ENCODE measurements at places on chromosomes 11 and 22.

DNA sequence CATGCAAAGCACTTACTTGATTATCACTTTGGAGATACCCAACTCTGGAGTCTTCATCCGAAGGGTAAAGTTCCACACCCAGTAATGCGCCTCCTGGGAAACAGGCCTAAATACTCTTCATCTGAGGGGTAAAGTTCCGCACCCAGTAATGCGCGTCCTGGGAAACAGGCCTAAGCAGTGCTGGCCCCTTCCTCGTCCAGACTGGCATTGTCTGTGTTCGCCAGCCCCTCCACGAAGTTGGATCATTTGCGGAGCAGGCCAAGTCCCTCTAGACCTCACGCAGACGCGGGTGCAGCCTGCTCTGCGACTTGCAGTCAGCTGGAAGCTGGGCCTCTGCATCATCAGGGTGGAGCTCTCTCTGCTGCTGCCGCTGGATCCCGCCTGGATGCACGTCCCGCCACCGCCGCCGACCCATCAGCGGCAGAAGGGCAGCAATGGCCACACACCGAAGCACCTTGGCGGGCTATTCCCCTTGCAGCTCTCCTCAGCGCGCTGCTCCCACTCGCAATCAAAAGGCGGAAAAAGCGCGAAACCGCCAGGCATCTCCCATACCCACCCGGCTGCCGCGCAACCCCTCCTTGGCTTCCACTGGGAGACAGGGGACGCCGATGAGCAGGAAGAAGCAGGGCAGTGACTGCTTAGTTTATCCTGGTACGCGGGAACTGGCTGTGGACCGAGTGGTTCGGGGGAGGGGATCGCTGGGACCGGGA is 34.1 kb upstream of the GLYATL1 start:
- no peak for DNase-seq

DNA sequence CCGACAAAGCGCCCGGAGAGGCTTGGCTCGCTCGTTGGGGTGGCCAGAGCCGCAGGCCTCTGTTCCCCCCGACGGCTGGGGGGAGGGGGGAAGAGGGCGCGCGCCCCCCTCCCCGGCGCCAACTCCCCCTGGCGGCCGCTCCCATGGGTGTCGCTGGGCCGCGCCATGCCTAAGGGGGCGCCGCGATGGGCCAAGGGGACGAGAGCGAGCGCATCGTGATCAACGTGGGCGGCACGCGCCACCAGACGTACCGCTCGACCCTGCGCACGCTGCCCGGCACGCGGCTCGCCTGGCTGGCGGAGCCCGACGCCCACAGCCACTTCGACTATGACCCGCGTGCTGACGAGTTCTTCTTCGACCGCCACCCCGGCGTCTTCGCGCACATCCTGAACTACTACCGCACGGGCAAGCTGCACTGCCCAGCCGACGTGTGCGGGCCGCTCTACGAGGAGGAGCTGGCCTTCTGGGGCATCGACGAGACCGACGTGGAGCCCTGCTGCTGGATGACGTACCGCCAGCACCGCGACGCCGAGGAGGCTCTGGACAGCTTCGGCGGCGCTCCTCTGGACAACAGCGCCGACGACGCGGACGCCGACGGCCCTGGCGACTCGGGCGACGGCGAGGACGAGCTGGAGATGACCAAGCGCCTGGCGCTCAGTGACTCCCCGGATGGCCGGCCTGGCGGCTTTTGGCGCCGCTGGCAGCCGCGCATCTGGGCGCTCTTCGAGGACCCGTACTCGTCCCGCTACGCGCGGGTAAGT is 1.4 kb downstream of the KCNC1 start:
- DNase-seq: no peak

GRCh38 chr11:92758241-92758780 is 211.1 kb upstream of the MTNR1B start:
- no peak for DNase-seq

- no peak for DNase-seq
These were observed 86.2 kb downstream of the ZNRF3 start for GRCh38 chr22:28969401-28970168.

- no peak for DNase-seq
These were observed 453 bp downstream of the GAS2 start for GRCh38 chr11:22666688-22667439.

DNA sequence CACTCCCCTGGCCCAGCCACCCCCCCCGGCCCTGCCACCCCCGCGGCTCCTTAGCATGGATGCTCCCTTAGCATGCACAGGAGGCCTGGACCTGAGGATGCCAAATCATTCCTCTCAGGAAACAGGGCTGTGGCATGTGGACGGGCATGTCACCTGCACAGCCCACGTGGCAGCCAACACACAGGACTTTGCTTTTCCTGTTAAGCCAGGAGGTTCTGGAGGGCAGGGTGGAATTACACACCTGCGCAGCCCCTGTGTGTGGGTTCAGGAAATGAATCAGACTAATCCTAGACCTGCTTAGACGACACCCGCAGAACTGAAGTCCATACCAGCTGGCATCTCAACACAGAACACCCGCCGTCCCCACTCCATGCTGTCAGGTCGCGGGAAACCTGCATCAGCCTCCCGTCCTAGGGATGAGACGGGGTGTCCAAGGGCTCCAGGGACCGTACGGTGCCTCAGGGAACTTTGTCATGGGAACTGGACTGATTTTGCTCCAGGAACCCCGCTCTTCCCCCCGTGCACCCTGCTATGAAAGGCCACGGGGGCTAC is 10.2 kb downstream of the CERK start:
- no peak for DNase-seq

DNA sequence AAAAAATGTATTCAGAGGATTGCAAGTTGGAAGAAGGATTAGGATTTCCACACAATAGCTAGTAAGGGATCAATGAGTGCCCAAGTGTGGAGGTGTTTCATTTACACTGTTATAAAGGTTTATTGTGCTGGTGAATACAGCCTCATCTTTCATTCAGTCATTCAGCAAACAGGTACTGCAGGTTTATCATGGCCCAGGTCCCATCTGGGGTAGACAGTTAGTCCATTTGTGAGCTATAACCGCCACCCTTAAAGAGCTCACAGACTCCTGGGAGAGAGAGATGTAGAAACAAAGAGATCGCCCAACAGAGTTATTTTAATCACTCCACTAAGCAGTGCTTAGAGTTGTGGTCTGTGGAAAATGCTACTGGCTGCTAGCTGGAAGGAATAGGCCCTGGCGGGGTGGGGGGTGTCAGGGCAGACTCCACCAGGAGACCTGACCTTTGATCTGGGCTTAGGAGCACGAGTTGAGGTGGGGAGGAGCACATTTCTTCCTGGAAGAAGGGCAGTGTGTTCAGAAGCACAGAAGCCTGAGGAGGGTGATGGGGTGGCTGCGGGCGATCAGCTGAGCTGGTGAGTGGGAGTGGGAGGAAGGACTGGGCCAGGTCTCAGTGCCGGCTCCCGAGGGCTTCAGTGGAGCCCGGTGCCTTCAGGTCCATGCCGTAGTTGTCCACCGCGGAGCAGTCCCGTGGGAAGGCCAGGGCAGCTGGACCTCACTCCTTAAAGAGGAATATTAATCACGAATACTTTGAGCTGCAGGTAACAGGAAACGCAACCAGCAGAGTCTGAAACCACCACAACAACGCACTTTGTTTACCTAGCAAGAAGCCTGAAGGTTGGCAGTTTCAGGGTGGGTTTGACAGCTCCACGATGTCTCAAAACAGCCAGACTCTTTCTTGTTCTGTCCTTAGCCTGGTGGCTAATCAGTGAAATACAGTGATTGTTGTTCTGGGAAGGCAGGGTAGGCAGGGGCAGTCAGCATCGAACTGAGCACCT is 11.2 kb downstream of the TOM1 start:
- DNase-seq: no peak

- no peak for DNase-seq
These were observed 199.3 kb downstream of the PGR start for GRCh38 chr11:100930185-100930778.

GRCh38 chr11:95698676-95699557 is 90.7 kb downstream of the FAM76B start:
- no peak for DNase-seq

- no peak for DNase-seq
These were observed 1.2 kb downstream of the HIKESHI start for GRCh38 chr11:86303257-86303656.

DNA sequence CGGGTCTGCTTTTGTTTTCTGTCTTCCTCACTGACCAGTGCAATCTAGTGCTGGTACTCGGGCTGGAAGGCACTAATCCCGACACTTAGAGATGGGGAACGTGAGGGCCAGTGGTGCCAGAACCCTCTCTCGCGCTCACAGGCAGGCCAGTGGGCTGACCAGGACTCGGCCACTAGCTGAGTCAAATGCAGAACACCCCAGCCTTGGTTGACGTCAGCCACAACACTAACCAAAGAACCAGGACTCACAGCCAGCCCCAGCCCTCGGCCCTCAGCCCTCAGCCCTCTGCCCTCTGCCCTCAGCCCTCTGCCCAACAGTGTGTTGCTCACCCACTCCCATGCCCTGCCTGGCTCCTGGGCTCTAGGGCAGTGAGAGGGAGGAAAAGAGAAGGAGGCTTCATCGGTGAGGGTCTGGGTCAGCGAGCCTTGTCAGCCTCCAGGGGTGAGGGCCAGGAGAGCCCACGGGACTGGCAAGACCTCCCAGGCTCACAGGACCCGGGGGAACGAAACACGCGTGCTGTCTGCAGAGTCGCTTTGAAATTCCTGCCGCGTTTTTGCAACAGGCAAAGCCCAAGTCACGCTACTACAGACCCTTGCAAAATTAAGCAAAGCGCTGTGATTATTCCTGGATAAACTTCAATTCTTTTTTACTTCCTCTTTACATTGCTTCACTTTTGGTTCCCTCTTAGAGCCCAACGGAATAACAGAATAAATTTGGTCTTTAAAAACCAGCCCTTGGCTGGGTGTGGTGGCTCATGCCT is 27.5 kb downstream of the KIAA0930 start:
- no peak for DNase-seq

GRCh38 chr11:109851780-109852390 is 241.3 kb upstream of the ZC3H12C start:
- no peak for DNase-seq

DNA sequence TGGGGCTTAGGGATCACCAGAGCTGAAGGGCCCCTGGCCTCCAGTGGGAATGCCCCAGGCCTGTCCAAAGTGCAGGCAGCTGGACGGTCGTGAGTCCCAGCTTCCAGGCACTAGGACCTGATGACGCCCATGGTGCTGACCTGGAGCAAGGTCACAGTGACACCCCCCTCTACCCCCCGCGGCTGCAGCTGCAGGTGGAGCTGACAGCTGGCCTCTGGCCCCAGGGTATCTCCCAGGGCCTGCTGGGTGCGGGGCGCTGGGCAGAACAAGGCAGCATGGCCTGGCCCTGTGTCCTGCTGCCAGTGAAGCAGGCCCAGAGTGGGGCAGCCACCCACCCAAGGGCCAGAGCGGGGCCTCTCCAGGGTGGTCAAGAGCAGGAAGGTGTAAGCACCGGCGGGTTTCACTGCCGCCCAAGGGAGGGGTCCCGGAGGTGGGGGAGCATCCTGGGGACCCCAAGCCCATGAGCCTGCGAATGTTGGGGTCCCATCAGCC is 553 bp upstream of the TCIRG1 start:
- DNase-seq: no peak

- no peak for DNase-seq
These were observed 5.4 kb downstream of the FJX1 start for GRCh38 chr11:35623621-35624168.

All from stimulated activated CD4-positive, alpha-beta T cell treated with anti-CD3 and anti-CD28 coated beads, TNF-alpha, amount 100 ng/mL, for 4 hours (primary cell).